ENCODE measurements at places on chromosomes 7 and 10.

DNA sequence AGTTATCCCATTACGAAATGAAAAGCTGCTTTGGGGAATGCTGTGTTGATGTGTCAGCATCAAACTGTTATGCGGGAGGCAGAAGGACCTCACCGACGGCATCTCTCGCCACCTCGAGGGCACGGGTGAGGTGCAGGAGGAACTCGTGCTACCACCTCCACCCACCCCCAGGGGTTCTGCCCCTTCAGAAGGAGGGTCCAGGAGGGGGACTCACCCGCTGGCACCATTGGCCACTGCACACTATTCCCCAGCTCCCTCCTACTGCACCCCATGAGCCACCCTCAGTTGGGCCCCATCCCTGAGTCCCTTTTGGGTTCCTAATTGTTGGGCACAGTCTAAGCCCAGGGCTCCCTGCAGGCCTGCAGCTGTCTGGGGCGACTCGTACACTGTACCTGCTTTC lies 236.6 kb downstream of the PTPRN2 start:
- no peak for DNase-seq

- DNase-seq: no peak
Measured at GRCh38 chr10:96690755-96691730, 29.3 kb downstream of the PIK3AP1 start.

GRCh38 chr7:33750177-33750576 lies 155.2 kb upstream of the BMPER start:
- DNase-seq: no peak

- DNase-seq: no peak
Measured at GRCh38 chr7:18590241-18590640, 94.7 kb downstream of the HDAC9 start.

DNA sequence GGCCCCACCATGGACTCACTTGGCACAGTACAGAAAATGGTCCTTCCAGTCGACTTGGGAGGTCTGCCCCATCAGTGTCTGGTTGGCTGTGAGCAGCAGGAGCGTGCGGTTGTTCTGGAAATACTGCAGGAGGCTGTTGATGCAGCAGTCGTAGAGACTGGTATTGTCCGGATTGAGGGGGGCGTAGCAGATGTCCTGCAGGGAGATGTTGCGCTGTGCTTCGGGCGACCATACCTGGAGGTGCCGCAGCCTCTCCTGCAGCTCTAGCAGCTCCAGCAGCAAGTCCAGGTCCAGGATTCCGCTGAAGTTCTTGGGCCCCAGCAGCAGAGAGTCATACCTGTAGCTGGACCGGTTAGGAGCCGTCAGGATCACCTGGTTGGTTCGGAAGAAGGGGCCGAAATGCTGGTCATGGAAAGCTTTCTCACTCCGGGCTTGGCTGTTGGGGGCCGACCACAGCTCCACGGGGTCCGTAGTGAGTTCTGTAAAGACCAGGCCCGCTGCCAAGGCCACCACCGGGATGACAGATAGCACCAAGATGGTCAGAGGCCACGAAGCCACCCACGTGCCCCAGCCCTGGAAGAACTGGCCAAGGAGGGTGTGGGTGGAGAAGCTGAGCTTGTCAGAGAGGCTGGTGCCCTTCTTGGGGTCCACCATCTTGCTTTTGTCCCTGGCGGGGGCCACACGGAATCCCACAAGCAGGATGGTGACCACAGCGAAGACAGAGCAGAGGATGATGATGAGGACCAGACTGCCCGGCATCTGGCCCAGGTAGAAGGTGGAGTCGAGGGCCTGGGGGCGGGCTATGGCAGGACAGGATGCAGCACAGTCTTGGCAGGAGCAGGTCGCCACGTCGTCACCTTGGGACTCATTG lies 2.1 kb downstream of the NPC1L1 start:
- DNase-seq: no peak

DNA sequence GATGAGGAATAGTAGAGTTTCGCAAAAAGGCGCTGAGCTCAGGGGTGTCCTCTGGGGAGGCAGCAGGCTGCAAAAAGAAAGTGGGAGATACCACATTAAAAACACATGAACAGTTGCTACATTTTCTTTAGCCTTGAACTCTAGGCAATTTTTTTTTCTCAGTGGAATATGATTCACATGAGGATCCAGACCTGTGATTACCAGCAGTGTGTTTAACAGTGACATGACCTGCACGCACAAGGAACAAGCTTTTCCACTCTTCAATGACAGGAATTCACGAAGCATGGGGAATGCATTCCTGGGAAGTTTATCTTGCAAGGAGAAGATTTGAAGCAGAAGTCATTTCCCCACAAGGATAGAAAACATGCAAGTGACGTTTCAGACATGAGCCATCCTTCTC lies 161.6 kb downstream of the ITGA8 start:
- no peak for DNase-seq

GRCh38 chr10:97376413-97376812 lies 24.7 kb downstream of the RRP12 start:
- DNase-seq: no peak

DNA sequence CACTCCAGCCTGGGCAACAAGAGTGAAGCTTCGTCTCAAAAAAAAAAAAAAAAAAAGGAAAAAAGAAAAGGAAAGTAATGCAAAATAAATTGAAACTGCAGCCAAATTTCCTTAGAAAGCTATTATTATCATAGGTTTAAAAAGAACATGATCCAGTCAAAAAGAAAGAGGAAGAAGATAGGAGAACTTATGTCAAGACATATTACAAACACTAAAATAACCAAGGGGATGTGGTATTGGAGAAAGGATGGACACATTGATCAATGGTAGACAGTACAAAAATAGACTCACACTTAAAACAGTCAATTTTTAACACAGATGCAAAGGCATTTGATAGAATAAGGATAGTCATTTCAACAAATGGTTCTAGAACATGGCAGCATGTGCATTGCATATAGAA lies 27.3 kb upstream of the PFKP start:
- DNase-seq: no peak

GRCh38 chr10:59718257-59718656 lies 8.6 kb upstream of the SLC16A9 start:
- no peak for DNase-seq

DNA sequence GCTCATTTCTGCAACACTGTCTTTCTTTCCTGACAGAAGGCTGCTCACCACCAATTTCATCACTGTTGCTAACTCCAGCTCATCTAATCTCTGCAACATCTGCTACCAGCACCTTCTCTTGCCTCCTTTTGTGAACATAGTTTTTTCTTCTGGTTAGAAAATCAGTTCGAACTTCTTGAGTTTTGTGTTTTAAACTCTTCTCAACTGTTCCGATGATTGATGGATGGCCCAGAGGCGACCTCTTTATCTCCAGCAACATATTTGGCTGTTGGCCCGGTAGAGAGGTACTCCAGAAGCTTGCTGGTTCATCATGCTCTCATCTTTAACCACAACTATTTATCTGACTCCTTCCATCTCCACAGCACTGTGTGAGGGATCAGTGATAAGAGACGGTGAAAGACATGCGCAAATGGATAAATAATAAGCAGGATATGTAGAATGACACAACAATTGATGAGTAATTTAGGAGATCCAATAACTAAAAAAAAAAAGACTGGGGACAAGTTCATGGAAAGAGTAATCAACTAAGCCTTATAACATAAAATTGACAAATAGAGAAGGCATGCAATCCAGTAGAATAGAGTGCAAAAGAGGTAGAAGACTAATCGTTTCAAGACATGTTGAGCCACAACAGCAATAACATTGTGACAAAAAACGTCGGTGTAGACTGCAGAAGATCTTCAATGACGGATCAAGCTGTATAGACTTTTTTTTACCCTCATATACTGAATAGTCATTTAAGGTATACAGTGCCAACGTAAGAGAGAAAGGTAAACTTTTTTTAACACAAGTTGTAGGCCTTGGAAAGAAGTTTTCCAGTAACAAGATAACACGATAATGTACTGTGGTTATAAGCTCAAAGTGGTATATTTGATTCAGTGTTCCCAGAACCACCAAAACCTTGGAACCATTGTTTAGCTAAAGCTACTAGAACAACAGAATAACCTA lies 152.2 kb downstream of the CRPPA start:
- no peak for DNase-seq

GRCh38 chr7:43405948-43406347 lies 177.0 kb upstream of the STK17A start:
- DNase-seq: no peak

DNA sequence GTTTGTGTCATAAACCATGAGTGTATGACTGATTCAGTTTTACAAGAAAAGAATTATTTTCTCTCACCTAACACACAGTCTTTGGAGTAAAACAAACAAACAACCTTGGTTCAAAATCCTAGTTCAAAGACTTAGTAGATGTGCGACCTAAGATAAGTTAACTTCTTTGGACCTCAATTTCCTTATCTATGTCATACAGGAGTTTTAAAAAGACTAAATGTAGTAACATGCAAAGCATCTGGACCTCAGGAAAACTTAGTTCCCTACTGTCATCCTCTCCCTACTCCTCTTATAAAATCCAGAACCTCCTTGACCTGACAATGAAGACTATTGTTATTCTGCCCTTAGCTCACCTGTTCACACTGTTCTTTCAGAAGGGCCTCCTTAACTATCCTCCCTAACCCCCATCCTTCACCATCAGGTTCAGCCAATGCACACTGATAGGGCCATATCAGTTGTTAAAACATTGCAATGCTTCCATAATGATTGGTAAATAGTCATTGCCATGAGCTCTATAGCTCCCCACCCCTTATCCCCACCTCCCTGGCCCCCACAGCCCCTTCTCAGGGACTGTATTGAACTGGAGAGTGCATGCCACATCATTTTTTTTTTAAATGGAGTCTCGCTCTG lies 28.8 kb upstream of the CCNJ start:
- no peak for DNase-seq

GRCh38 chr7:121385800-121386179 lies 10.3 kb downstream of the FAM3C start:
- DNase-seq: no peak

DNA sequence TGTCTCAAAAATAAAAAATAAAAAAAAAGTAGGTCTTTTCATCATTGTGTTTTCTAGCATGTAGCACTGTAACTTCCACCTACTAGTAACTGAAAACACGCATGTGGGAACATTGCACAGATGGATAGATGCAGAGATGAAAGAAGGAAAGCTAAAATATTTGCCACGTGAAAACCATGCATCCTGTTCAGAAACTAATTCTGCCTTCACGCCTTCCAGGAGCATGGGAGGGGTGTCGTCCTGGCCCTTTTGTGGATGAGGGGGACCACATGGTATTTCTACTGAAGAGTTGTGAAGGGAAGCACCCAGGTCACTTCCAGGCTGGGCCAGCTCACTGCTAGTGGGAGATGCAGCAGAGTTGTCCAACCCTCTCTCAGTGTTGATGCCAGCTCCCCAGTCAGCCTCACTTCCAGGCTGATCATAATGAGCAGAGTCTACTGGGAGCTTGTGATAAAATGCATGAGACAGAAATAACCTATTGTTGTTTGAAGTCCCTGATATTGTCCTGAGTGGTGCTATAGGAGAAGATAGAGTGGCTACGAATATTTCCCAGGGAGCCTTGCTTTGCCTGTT lies 287.1 kb upstream of the CELF2 start:
- no peak for DNase-seq

- no peak for DNase-seq
Measured at GRCh38 chr10:22758867-22759266, 44.5 kb upstream of the PIP4K2A start.

GRCh38 chr10:132899751-132900065 lies 42.7 kb downstream of the CFAP46 start:
- DNase-seq: no peak

- DNase-seq: no peak
Measured at GRCh38 chr7:71220210-71220695, 88.3 kb downstream of the GALNT17 start.

- DNase-seq: no peak
Measured at GRCh38 chr7:103622274-103622673, 176.3 kb upstream of the SLC26A5 start.

GRCh38 chr10:122267849-122268737 lies 3.0 kb upstream of the BTBD16 start:
- peak; percentile 73 for DNase-seq

GRCh38 chr7:70426249-70426880 lies 705.6 kb upstream of the GALNT17 start:
- DNase-seq: no peak

GRCh38 chr7:113649556-113649955 lies 269.3 kb downstream of the PPP1R3A start:
- DNase-seq: no peak

DNA sequence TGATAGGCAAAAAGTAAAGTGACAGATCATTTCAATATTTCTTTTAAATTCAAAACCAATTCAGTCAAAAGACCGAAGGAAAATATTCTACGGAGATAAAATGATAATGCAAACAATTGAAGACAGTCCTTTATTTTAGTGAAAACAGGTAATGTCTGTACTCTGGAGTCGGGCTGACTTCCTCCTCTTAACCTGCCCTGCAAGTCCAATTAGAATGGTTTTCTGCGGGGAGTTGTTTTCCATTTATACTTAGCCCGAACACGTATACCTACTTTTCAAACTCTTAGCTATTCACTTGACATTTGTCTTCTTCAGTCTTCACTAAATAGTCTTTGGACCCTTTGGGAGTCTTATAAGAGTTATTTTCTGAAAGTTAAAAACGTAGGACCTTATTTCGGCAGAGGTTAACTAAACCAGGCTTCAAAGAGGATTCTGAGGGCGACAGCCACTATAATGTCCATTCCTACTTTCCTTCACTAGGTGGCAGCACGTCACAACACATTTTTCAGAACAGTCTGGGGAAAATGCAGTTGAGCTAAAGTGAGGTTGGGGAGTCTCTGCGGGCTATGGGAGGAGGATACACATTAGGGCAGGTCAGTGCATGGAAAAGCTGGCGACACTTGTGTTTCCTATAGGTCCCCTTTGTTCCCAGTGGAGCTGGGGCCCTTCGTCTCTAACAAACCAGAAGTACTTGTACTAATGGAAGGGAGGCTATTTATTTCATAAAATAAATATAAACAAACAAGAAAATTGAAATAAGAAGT lies 472.0 kb downstream of the KCNMA1 start:
- peak; percentile 66 for DNase-seq

DNA sequence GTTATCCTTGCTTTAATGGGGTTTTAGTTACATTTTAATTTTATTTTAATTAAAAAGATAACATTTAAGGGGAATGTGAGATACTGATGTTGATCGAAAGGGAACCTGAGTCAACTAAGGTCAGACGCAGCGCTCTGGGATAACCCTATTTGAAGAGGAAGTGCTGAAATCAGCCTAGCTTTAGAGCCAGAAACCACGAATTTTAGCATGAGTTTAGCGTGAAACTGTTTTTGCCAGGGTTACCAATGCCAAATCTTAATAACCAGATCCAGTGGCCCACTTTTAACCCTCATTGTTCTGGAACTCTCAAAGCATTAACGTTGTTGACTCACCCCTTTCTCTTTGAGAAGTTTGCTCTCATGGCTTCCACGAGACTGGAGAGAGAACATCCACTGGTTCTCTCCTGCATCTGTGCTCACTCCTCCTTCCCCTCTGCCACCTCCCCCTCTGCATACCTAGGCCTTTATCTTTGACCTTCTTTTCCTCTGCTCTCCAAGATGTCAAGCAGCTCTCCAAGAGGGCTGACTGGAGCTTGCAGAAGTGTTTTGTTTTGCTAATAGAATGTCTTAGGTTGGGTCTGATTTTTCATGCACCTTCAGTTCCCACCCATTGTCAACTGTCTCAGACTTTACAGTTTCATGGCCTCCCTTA lies 198.3 kb upstream of the CELF2 start:
- DNase-seq: no peak

GRCh38 chr7:74454925-74455288 lies 1.2 kb downstream of the GTF2IRD1 start:
- DNase-seq: no peak

- no peak for DNase-seq
Measured at GRCh38 chr7:70695795-70696083, 436.2 kb upstream of the GALNT17 start.
